ENCODE measurements at places on chromosomes 5 and 9. TPM values are rescaled to one million over a fixed set of nuclear protein-coding genes. Genes with fewer than 3 reads are reported as not detected.

DNA sequence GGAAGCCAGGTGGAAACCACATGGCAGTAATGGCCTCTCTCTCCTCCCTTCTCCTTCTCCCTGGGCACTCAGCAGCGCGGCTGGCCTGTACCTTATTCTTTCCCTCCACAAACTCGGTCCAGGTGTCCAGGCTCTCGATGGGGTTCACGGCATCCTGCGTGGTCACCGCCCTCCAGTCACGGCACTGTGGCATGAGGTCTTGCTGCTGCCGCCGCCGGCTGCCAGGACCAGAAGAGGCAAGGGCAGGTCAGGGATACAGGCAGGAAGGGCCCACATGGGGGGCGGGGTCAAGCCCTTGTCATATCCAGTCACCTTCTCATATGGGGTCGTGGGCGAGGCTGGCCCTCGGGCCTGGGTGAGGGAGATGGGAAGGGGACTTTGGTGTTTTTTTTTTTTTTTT, 25.6 kb downstream of the FLT4 start:
- no peaks in the 10 kb centered on the region for H3K4me1 ChIP-seq
- peaks cover 5% of the 10 kb centered on the region for H3K27me3 ChIP-seq
- H3K27ac ChIP-seq = no peak overlapping the region

GRCh38 chr5:34452170-34452828, 203.8 kb upstream of the RAI14 start:
- H3K27ac ChIP-seq = no peak overlapping the region
- H3K27me3 ChIP-seq = peaks cover 9% of the 10 kb centered on the region
- no peaks in the 10 kb centered on the region for H3K36me3 ChIP-seq
- peak; percentile 25 for DNase-seq
- H3K4me3 ChIP-seq = no peak overlapping the region
- H3K4me1 ChIP-seq = peaks cover 55% of the 10 kb centered on the region

DNA sequence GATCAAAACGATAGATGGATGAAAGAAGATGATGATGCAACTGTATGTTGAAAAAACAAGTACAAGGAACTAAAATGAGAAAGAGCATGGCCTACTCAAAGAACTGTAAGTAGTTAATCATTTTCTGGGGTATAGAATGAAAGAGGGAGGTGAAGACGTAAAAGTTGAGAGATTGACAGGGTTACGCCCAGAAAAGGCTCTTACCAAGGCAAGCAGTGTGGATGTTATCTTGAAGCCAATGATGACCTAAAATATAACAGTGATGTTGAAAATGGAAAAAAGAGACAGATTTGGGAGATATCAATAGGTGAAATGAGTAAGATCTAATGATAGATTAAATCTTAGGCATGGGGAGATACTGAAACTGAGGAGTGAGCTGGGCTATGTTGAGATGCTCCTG, 80.4 kb upstream of the GNAQ start:
- H3K27ac ChIP-seq = no peak overlapping the region
- no peaks in the 10 kb centered on the region for H3K36me3 ChIP-seq
- no peak for DNase-seq
- no peaks in the 10 kb centered on the region for H3K4me1 ChIP-seq
- H3K4me3 ChIP-seq = no peak overlapping the region

- no peak for DNase-seq
- H3K36me3 ChIP-seq = no peaks in the 10 kb centered on the region
- H3K4me3 ChIP-seq = no peak overlapping the region
- no peak overlapping the region for H3K27ac ChIP-seq
- H3K27me3 ChIP-seq = peaks cover 29% of the 10 kb centered on the region
Measured at GRCh38 chr9:98977246-98977714, 33.6 kb downstream of the COL15A1 start.

DNA sequence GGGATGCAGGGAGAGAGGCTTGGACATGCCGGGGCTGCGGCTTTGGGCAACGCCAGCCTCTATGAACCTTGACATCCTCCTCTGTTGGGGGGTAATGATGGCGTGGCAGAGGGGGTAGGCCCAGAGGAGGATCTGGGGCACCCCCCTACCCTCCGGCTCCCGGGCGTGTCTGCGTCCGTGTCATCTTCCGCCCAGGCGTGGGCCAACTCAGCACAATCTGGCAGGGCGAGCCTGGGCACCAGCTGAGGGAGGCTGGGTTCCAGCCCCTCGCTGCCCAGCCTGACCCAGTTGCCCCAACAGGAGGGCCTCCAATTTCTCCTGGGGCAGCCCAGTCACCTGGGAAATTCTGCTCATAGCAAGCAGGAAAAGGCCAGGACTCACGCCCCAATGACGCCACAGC, 62.9 kb upstream of the IL17B start:
- peaks cover 63% of the 10 kb centered on the region for H3K4me1 ChIP-seq
- no peak overlapping the region for H3K4me3 ChIP-seq
- H3K27me3 ChIP-seq = peaks cover 4% of the 10 kb centered on the region
- DNase-seq = no peak
- peaks cover 3% of the 10 kb centered on the region for H3K36me3 ChIP-seq

DNA sequence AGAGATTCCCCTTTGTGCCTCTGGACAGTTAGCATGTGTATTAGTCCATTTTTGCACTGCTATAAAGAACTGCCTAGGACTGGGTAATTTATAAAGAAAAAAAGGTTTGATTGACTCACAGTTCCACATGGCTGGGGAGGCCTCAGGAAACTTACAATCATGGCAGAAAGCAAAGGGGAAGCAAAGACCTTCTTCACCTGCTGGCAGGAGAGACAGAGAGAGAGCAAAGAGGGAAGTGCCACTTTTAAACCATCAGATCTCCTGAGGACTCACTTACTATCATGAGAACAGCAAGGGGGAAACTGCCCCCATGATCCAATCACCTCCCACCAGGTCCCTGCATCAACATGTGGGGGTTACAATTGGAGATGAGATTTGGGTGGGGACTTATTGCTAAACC, 6.0 kb downstream of the CFAP90 start:
- H3K36me3 ChIP-seq = no peaks in the 10 kb centered on the region
- peaks cover 27% of the 10 kb centered on the region for H3K27me3 ChIP-seq

GRCh38 chr9:79877943-79878602, 306.3 kb downstream of the TLE4 start:
- no peak overlapping the region for H3K4me3 ChIP-seq
- no peaks in the 10 kb centered on the region for H3K4me1 ChIP-seq
- peaks cover 12% of the 10 kb centered on the region for H3K27me3 ChIP-seq
- H3K27ac ChIP-seq = no peak overlapping the region
- DNase-seq = no peak
- no peaks in the 10 kb centered on the region for H3K36me3 ChIP-seq

CAPSL gene
- total RNA-seq = 0.52 TPM

MAMDC4 gene
- 2.3 TPM for total RNA-seq

CDKN2A gene
- 124 TPM for total RNA-seq

MEIKIN gene
- not detected for total RNA-seq
